ENCODE measurements at places on chromosomes 3 and 15.

- DNase-seq, result no peak
Observed at GRCh38 chr3:196079682-196080081, 2.2 kb downstream of the TFRC start.

DNA sequence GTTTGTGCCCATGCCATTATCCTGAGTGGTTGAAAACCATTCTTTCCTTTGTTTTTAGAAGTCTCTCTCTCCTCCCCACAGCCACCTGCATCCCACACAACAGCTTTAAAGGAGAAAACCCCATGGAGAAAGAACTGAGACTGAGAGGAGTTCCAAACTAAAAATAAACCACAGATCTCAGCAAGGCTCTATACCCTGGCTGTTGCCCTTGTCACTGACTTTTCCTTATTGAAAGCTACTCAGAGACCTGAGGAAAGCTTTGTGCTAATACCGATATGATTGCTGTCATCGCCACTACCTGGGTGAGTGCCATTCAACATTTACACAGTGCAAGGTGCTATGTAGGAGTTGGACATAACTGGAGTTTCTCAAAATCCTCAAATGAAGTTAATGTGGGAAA is 55.5 kb upstream of the RASGRP1 start:
- DNase-seq, result no peak

- DNase-seq, result no peak
Observed at GRCh38 chr3:111351334-111351733, 190.7 kb upstream of the CD96 start.

- DNase-seq, result no peak
Observed at GRCh38 chr3:140258222-140258724, 323.3 kb downstream of the CLSTN2 start.

GRCh38 chr3:129417326-129417725 is 11.1 kb downstream of the EFCAB12 start:
- DNase-seq, result no peak

- no peak for DNase-seq
Observed at GRCh38 chr3:174859756-174860155, 622 bp downstream of the NAALADL2 start.

GRCh38 chr3:113625834-113626233 is 70.6 kb downstream of the USF3 start:
- DNase-seq, result no peak

DNA sequence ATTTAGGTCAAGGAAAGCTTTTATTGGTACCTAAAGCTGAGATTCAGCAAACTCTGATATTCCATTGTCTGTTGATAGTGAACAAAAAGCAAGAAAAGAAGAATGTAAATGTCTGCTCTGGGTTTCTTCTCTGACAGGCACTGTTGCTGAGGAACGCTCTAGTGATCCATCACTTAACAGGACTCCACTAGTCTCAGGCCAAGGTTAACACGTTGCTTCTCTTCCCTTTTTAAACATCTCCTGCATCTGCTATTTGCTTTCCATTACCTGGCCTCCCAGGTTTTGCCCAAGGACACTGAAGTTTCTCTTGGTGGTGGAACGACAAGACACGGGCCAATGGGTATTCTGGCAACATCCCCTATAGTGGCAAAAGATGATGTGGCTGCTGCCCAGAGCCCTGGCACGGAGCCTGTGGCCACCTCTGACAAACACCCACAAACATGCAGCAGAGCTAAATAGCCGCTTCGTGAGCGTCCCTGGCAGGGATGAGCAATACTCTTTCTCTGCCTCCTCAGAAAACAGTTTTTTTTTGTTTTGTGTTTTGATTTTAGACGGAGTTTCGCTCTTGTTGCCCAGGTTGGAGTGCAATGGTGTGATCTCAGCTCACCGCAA is 97.8 kb upstream of the AKAP13 start:
- DNase-seq, result no peak

Data from HAP-1 (cell line).